Right forelimb (tissue), 1 donor: ENCODE measurements at places on chromosomes 4 and X.

DNA sequence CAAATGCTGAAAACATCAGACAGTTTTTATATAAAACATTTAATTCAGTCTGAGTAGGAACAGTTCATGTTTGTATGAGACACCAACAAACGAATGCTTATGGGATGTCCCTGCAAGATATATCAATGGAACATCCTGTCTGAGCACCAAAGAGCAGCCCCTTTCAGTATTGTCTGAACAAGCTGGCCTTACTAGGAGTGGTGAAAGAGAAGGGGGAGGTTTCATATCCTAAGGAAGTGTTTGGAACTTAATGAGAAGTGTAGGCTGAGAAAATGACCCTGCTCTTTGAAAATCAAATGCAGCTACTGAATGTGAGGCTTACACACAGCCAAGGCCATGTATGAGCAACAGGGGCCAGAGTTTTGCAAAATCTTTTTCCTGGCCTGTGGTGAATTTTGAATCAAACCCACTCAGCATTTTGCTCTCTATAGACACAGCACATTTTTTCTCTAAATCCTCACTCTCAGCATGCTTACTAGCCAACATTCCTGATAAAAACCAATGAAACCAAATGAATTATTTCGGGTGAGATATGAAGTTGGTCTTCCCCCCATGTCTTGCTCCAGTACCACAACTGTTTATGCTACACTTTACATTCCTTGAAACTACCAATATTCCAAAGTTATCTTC is 119.4 kb downstream of the LUZP4 start:
- DNase-seq: no peak

DNA sequence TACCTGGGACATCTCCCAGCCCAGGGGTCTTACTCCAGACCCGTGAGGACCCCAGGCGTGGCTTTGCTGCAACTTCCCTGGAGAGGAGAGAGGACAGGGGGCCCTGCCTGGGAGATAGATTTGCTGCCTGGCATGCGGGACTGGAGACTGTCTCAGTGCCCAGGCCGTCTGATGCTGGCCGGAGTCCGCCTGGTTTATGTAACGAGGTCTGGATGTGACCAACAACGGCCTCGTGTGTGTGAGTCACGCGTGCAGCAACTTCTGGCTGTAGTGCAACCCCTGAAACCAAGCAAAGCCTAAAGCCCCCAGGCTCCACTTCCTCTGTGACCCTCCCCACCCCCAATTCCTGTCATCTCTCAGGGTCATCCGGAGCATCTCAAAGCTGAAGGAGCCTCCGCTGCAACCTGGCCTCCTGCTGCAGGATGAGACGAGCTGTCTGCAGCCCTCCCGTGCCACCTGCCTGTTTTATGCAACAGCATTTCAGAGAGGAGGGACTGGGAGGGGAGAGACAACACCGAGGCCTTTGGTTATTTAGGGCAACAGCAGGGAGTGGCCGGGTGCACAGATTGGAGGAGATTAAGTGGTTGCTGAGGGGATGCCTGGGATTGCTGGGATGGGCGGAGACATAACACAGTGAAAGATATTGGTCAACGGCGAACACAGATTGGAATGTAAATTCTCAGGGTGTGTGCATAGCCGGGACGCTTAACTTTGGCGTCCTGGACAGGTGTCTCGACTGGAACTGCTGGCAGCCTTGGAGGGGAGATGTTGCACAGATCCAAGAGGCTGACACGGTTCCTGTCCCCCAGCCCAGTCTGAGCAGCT is 16.0 kb downstream of the XG start:
- DNase-seq: no peak

DNA sequence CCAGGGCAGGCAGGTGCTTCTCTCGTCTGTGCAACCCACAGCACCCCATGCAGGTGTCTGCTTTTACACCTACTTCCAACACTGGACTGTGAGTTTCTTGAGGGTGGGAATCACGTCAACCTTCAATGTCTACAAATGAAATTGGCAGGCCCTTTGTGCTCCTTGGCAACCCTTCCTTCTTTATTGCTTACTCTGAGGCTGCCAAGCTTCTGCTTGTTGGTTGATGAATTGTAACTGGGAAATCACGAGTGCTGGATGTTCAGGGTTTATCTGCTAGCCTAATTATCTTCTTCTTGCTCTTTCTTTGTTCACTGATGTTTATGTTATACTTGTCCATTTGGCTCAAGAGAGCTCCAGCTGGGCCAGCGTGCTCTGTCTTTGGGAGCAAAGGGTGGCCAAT is 2.5 kb upstream of the DGAT2L6 start:
- DNase-seq: no peak

DNA sequence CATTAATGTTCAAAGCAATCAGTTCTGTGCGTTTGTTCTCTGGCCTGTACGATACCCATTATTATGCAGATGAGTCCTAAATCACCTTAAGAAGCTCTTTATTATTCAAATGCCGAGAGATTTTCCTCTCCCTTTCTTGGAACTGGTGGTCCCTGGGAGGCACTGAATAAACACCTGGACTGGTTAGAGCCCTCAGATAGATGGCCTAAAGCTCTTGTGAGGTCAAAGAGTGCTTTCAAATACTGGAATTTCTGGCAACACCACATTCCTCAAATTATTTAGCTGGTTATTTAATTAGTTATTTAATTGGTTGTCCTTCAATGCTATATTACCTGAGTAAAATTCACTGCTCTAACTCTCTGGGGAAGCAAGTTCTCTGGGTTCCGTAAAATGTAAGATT is 3.0 kb downstream of the ARHGEF38 start:
- DNase-seq: no peak

- no peak for DNase-seq
Measured at GRCh38 chr4:77959566-77960338, 97.1 kb downstream of the MRPL1 start.

GRCh38 chrX:57119416-57119815 is 1.9 kb downstream of the SPIN2B start:
- no peak for DNase-seq

DNA sequence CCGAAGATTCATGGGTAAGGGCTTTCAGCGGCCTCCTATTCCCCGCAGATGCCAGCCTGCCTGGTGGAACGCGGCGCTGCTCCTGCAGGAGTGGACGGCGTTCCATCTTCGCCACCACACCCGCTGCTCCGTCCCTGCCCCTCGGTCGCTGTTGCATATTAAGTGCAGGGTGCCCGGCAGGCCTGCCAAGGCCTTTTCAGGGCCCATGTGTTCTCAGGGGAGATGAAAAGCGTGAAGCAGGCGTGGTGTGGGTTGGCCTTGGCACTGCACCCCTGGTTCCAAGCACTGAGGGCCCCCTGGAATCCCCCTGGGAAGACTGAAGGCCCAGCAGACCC is 52.0 kb downstream of the SORCS2 start:
- DNase-seq: no peak
